ENCODE measurements at places on chromosomes 11 and 22.

- no peak for DNase-seq
These were observed 17.3 kb upstream of the OR52A1 start for GRCh38 chr11:5171856-5172255.

DNA sequence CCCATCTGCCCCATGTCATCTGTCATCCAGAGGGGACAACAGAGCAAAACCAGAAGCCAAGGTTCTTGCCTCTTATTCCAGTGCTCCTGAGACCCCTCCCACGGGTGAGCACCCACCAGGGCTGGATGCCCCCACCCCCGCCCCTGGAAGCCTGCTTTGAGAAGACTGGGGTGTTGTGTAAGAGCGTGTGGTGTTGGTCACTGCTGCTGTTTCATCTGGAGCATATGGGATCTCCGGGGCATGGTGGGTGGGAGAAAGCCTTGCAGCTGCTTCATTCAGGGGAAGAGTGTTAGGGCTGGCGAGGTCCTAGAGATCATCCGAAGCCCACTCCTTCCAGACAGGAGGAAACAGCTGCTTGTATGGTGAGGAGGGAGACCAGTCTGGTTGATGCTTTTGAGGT is 54.1 kb downstream of the CHRDL2 start:
- DNase-seq = no peak

GRCh38 chr22:24329453-24329852 is 58.8 kb downstream of the SPECC1L start:
- no peak for DNase-seq

DNA sequence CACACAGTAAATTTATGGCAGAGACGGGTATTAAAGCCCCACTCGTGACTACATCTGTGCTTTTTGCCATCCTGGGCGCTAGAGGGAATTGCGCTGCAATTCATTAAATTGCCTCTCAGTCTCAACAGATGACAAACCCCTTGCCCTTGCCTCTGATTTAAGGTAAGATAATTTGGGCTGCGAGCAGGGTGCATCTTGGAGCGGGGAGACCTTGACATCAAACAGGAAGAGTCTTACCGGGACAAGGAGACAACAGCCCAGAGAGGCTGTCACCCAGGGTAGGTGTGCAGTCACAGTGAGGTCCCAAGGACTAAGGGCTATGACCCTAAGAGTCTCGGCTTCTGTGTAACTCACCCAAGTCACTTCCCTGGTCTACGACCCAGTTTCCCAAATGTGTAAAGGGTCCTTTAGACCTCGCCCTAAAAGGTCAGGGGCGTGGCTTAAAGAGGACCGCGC is 449 bp upstream of the TOM1 start:
- DNase-seq = peak; percentile 41

DNA sequence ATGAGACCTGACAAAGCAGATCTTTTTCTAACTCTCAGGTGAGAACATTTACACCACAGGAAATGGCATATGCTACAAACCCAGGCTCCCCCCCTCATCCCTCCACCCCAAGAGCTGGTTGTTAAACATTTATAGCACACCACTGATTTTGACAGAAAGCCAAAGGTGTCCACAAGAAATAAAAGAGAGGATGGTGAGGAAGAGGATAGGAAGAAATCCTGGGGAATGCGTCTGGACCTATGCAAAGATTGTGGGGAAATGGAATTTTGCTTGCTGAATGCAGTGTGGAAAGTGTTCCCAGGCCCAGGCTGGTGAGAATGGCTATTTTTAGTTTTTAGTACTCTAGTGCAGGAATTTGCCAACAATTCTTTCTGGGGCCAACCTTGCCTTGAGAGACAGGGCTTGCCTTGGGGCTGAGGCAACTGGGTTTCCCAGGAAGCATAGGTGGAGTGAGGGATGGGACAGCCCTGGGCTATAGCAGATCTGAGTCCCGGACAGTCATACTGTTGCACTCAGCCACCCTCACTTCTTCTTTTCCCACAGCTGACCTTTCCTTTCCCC is 163.9 kb downstream of the ADAMTS15 start:
- DNase-seq = no peak

DNA sequence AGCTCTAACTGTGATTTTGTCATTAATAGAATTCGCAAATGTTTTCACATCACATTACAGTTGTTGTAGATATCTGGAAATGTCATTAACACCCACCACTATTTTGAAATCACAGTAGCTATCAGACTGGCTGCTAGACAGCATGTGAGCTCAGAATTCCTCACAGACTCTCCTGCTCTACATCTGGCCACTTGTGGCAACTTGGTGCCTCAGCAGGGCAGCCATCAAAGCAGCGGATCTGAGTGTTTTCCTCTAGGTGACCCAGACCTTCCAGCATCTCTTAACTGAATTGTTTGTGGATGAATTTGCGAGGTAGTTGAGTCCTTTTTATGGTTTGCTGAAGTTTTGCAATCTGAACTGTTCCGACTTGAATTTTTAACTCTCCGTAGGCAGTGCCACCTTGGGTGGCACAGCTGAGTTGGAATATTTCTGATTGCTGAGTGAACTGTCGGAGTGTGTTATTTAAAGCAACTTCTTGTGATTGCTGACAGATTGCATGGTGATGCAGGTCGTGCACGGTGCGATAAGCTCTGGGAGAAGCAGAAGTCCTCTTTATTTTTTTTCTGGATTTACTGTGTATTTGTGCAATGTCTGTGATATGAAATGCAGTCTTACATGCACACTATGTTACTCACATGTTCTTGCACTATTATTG is 114.0 kb upstream of the PLET1 start:
- DNase-seq = no peak

- DNase-seq = peak; percentile 58
These were observed 62.3 kb upstream of the ANO5 start for GRCh38 chr11:22130462-22131053.

GRCh38 chr11:88363648-88364065 is 26.1 kb upstream of the CTSC start:
- DNase-seq = no peak

- peak; percentile 53 for DNase-seq
These were observed 1179.0 kb downstream of the LRRC4C start for GRCh38 chr11:40280159-40281051.

DNA sequence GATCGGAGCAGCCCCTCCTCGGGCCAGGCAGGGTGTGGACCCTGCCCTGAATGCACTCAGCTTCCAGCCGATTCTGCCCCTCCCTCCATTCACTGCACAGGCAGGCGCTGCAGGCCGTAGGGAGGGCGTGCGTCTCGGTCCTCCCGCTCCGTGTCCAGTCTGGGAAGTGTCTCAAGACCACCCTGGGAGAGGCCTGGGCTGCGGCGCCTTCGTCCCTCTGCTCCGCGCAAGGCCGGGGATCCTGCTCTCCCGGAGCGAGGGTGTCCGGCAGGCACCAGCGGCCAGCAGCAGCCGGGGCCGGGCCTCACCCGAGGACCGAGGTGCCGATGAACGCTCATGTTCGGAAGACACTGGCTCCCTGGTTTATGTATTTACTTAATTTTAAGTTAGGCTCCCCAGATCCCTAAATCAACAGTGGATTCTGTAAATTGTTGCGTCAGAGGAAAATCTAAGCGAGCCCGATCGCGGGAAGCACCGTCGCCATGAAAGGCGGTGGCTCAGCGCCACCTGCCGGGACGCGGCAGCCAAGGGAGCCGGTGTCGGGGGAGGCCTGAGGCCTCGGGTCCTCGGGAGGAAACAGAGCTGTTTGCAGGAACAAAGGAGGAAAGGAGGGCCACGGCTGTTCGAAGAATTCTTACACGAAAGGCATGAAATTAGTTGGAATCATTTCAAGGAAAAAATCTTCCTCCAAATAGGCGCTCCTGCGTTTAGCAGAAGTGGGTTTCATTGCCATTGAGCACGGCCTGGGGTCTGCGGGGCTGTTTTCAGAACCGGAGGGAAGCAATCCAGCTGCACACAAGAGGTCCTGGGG is 195.3 kb downstream of the BRD1 start:
- DNase-seq = peak; percentile 39

DNA sequence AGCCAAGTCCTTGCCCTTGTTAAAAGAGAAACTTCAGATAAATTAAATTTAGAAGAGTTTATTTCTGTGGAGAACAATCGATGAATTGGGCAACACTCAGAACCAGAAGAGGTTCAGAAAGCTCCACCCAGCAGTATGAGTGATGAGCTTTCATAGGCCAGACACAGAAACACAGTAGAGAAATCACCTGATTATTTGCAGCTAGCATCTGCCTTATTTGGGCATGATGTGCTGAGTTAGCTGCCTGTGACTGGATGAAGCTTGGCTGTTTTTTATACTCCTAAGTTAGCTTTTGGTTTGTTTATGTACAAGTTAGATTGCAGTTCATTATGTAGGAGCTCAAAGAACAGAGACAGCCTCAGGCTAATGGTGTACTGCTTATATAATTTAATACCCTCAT is 269.5 kb upstream of the SESN3 start:
- no peak for DNase-seq

DNA sequence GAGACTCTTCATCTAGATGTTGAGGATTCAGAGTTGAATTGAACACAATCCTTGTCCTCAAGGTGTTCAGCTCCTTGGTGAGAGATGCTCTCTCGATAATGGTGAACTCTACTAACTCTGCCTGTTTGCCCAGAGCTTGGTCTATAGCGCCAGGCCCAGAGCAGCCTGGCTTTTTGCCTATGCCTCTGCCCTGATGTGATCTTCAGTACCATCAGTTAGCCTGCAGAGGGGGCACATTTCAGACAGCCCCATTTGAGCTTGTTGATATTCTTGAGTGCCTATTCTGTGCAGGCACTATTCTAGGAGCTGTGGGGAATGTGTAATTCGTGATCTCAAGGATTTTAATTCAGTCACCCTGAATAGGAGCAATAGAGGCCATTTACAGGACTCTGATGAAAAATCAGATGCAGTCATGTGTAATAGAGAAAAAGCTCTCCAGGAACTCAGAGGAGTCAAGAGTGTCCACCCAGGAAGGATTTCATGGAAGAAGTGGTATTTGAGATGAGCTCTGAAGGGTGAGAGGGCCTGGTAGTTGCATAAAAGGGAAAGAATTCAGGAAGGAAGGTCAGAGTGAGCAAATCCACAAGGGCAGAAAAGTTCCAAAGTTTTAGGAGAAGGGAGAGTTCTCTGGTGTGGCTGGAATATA is 19.3 kb downstream of the GTPBP1 start:
- DNase-seq = peak; percentile 8

DNA sequence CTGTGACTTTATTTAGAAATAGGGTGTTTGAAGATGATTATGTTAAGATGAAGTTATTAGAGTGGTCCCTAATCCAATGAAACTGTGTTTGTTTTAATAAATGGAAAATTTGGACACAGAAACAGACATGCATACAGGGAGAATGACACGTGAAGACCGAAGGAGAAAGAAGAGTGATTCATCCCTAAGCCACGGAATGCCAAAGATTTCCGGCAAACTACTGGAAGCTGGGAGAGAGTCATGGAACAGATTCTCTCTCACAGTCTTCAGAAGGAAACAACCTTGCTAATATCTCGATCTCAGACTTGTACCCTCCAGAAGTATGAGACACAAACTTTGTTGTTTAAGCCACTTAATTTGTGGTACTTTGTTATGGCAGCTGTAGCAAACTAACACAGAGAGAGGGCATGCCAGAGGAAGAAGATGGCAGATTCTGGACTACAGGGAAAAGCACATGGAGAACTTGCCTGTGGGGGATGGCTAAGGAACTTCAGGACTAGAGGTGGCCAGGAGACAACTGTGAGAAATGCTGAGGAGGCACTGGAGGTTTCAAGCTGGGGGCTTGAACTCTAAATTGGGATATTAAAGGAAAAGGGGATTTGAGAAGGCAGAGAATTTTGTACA is 733.5 kb upstream of the CCDC90B start:
- no peak for DNase-seq

GRCh38 chr22:49973018-49973961 is 12.7 kb downstream of the PIM3 start:
- no peak for DNase-seq

DNA sequence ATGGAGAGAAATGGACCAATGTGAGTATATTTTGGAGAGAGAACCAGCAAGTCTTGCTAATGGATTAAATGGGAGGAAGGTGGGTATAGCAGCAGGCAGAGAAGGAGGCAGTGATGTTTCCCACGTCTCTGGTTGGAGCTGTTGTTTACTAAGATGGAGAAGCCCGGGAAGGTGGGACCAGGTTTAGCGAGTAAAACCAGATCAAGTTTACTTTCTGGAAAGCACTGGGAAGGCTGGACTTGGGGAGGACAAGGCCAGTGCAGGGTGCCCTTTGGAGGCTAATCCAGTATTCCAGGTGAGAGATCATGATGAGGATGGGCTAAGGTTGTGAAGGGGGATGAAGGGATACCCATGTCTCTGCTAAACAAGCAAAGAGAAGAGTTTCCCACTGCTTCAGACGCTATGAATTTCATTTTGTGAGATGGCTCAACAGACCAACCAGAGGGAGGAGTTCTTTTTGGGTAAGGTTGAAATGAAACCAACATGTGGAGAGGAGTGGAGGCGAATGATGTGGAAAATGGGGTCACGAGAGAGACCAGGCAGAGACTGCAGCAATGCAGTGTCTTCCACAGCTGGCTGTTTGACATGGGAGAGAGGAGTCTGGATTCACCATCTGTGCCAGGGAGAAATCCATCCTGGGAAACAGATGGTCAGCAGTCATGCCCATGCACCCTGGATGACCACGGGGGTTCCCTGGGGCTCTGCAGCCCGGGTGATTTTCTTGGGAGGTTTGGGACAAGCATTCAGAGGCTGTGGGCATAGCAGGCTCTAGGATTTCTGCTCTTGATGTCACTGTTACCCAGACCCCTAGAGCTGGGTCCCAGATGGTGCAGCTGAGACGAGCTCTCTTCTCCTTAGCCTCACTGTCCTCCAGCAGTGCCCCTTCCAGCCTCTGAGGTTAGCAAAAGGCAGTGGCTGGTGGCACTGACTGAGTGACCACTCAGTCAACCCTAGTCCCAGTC is 24.9 kb downstream of the COMMD9 start:
- DNase-seq = no peak

GRCh38 chr11:123590296-123590912 is 64.0 kb downstream of the SCN3B start:
- no peak for DNase-seq

- no peak for DNase-seq
These were observed 35.4 kb downstream of the NXPE2 start for GRCh38 chr11:114713756-114714155.

DNA sequence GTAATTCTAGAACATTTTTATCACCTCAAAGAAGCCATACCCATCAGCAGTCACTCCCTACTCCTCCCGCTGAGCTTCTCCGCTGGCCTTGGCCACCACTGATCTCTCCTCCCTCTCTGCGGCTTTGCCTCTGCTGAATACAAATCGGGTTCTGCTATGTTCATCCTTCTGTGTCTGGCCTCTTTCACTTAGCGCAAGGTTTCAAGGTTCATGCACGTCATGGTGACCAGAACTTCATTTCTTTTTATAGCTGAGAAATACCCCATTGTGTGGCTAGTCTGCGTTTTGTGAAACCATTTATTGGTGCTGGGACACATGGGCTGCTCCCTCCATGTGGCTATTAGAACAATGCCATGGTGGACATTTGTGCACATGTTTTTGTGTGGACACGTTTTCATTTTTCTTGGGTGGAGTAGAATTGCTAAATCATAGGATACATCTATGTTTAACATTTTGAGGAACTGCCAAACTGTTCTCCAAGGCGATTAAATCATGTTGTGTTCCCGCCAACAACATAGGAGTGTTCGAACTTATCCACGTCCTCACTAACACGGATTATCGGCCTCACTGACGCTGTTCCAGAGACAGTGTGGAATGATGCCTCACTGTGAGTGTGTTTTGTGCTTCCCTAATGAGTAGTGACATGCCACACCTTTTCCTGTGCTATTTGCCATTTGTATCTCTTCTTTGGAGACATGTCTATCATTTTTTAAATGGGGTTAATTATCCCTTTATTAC is 24.2 kb upstream of the KRTAP5-6 start:
- no peak for DNase-seq

- DNase-seq = no peak
These were observed 6.6 kb upstream of the TMEM225 start for GRCh38 chr11:123892031-123892430.

- DNase-seq = peak; percentile 100
These were observed 128.3 kb downstream of the TEAD1 start for GRCh38 chr11:12802418-12803085.
